ENCODE measurements at places on chromosomes 1 and 21. TPM values are rescaled to one million over a fixed set of nuclear protein-coding genes. Genes with fewer than 3 reads are reported as not detected.

BSND gene
- not detected for total RNA-seq

SPRR1A gene
- total RNA-seq: not detected

- DNase-seq: peak; percentile 19
Observed at GRCh38 chr1:222266223-222267196, 281.4 kb downstream of the HHIPL2 start.

- no peak for DNase-seq
Observed at GRCh38 chr1:85199667-85200462, 951 bp downstream of the SYDE2 start.

DNA sequence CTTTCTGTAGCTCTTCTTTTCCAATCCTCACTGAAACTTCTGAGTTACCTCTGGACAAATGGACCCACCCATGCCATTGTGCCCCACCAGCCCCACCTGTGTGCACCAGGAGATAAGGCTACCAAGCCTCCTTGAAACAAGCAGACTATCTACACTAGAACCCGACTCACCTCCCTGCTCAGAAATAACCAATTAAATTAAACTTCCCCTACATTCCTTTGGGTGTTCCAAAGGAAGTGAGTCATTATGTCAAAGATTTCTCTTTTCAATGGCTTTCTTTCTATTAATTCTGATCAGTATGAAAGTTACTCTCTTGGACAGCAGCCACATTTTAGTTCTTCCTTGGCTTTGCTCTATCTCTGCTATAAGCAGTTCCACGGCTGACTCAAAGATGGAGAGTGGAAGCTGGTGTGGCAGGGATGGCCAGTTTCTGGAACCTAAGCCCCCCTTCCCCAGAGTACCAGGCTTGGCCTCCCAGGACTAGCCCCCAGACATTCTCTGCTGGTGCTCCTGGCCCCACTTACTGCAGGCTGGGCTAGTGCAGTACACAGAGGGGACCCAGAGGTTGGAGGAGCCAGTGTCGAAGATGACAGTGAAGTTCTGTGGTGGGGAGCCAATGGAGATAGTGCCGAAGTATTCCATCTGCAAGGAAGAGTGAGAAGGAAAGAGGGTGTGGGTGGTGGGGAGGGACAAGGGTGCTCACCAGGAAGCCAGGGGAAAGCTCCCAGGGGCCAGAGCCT, 1.9 kb downstream of the CTSE start:
- no peak for DNase-seq

DNA sequence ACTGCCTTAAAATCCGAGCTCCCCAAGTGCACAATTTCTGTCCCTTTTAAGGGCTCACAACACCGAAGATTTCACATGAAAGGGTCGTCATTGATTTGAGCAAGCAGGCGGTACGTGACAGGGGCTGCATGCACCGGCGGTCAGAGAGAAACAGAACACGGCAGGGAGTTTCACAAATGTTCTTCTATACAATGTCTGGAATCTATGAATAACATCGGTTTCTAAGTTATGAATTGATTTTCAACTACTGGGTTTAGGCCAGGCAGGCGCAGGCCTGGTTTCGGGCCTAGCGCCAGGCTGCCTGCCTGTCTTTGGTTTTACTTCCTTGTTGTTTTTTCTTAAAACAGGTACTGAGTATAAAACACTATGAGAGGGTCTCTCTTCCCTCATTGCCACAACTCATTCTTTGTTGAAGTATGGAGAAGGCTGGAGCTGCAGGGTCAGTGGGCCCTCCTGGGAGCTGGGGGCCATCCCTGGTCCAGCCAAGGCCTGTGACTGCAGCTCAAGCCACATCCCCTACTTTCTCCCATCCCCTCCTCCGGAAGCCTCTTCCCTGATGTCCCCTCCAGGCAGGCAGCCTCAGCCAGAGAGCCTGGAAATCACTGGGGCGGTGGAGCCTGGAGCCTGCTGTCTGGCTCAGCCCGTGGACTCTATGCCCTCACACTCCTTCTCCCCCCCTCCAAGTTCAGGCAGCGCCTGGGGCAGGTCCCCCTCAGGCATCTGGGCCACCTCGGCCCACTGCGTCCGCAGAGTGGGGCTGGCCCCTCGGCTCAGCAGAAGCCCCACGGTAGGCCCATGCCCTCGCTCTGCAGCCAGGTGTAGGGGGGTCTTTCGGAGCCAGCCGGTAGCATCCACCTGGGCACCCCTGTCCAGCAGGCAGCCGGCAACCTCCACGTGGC, 2.4 kb downstream of the ANKRD65 start:
- no peak for DNase-seq

DNA sequence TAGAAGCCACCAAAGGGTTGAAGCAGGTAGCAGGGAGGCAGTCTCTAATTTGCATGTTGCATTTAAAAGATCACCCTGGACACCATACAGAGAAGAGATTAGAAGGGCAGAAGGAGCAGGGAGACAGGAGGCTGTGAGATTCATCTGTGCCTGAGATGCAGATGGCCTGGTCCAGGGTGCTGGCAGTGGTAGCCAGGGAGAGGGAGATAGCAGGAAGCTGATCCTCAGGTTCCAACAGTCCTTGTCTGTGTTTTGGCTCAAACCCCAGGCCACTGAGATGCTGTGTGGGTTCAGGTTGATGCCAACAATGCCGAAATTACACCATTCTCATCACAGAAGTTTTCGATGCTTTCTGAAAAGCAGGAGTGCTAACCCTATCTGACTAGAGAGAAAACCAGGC, 113.7 kb downstream of the KAZN start:
- DNase-seq: no peak

DNA sequence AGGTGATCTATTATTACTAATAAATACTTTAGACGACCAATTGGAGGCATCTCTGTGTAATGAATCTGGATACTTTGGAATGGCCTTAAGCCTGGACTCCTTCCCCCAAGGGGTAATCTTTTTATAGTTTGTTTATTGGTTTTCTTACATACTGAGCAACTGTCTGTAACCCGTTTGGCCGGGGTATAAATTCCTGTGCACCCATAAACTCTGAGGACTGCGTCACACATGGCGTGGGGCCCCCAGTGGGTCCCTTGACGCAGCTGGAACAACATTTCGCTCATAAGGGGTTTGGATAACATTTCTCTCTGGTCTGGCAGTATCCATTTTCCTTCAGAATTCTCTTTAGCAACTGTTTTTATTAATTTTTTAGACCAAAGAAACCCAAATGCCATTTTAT, 26.5 kb downstream of the SCCPDH start:
- no peak for DNase-seq

DNA sequence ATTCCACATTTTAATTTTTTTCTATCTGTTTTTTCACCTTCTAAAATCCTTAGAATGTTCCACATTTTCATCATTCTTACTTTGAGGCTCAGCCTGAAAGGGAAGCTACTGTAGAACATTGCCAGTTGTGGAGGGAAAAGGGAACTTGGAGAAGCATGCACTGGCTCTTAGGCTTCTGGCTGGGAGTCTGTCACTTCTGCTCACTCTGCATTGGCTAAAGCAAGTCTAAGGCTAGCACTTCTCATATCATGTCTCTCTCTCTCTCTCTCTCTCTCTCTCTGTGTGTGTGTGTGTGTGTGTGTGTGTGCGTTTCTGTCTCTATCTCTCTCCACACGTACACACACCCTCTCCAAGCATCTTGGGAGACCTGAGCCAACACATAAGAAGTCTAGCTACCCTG, 49.6 kb upstream of the ADAR start:
- no peak for DNase-seq

DNA sequence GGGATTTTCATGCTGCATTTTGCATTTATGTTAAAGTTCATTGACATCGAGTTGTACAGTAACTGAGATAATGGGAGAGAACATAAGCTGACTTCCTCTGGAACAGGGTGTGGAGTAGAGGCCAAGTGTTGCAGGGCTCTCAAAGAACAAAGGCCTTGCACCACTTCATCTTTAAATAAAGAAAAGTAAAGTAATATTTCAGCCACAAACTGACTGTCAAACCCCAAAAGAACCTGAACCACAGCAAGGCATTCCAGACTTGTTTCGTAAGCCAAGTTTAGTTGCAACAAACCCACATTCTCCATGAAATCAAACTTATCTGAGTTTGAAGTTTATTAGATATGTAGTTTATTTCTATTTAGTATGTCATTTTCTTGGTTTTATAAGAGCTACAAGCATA, 19.1 kb upstream of the HMGCS2 start:
- no peak for DNase-seq

SVBP gene
- total RNA-seq: 25.8 TPM

WNT4 gene
- total RNA-seq: 23.7 TPM

DNA sequence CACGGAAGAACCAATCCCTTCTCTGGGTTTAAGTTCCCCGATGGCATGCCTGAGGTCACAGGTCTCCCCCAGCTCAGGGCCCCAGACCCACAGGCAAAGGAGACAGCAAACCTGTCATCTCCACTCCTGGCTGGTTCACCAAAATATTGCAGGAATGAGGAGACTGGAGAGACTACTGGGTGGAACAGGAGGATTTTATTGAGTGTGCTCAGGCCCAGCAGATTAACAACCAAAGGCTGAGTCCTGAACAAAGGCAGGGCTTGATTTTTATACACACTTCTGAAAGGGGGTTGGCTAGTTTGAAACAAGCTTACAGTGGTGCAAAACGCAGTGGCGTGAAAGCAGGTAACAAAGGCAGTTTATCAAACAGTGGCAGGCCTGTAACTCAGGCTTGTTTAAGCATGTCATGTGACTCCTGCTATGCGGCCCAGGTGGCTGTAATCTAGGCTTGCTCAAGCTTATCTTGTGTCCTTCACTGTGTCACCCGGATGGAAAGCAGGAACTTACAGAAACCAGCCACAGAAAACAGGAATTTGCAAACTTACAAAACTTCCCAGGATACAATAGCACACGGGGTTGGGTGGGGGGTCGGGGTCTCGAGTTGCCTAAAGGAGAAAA, 27.4 kb upstream of the KCNJ15 start:
- DNase-seq: no peak

EXO1 gene
- total RNA-seq: 0.80 TPM

SYT14 gene
- total RNA-seq: 0.36 TPM

DNA sequence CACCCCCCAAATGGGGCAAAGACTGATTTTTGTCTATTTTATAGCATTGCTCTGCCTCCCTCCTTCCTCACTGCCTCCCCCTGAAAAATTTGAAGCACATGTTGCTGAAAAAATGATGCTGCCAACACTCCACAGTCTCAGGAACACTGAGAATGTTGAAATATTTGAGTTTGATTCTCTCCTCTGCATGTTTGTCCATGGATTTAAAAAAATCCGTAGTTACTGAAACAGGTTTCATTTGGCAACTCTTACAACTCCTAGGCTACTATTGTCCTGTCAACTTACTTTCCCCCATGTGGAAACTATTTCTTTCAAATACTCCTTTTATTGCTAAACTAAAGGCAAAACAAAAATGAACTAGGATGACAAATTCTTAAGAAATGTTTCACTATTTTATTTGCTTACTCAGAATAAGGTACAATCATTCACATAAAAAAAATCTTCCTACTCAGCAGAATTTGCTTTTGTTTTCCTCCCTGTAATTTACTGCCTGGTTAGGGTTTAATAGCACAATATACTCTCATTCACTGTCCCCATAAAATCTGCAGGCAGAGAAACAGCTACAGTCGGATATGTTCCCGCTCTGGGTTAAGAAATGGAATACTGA, 50.2 kb downstream of the C21orf91 start:
- no peak for DNase-seq

DNA sequence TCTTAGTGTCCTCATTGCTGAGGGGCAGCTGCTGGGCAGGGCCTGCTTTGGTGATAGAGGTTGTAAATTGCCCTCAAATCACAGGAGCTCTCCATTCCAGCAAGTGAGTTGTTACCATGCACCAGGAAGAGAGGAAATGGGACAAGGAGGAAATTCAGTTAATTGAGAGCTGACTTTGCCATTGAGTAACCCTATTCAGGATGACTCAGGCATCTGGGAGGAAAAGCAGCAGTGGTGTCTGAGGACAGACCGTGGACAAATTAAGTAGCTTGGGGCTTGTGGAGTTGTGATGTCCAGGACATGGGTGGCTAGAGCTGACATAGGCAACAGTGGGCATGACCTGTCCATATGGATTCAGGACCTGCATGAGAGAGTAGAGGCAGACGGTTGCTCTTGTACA, 5.9 kb downstream of the ARHGEF10L start:
- no peak for DNase-seq

GRCh38 chr1:160451119-160451858, 50.9 kb downstream of the VANGL2 start:
- no peak for DNase-seq

- no peak for DNase-seq
Observed at GRCh38 chr21:41170859-41171609, 3.1 kb downstream of the BACE2 start.

GORAB gene
- 11.3 TPM for total RNA-seq

DNASE2B gene
- not detected for total RNA-seq

DNA sequence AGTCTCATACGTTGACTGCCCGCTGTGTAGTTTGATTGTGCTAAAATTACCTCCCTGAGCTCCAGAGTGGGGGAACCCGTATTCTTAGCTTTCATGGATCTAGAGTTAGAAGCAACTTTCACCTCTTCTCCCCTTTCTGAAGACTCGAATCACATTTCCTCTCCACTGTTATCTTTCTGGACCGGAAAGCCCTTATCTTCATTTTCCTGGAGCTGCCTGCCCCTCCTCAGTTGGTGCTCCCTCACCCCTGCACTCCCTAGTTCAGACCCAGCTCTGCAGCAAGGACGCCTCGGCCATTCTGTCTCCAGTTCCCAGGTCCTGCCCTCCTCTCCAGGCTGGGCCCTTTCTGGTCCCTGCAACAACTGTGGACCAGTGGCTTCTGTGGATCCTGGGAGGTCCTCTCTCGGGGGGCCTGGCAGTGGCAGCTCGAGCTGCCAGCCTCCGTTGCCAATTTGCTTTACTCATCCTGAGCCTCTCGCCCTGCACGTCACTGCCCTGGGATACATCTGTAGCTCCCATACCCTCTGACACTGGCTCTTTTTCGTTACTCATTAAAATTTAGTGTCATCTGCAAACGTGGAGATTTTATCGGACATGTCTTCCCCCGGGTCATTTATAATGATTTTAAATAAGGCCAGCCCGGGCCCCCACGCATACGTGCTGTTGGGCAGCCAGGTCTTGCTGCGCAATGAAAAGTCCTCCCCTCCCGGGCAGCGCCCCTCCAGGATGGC, 141.5 kb upstream of the VAMP3 start:
- DNase-seq: no peak

DNA sequence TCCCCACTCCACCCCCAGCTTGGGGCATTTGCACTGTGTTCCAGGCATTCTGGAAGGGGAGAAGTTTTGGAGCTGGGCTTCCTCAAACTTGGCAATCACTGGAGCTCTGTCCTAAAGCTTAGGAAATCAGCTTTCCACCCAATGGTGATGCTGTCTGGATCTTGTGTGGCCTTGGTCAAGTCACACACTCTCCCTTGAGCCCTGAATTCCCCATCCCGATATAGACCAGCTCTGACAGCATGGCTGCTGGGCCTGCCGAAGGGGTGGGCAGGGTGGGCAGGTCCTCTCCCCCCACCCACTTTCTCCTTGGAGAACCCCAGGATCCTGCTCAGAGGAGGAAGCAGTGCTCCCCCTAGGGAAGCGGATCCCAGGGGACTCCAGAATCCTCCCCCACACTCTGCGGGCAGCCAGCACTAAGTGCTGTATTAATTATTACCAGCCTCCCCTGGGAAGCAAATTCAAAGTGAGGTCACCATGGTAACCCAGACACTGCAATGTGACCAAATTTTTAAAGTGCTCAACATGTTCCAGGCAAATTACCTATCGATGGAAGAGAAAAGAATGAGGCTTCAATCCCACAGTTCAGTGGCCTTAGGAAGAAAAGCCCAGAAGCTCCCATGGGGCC, 21.3 kb upstream of the LDLRAP1 start:
- no peak for DNase-seq
